Islet precursor cell (in vitro differentiated cells): ENCODE measurements at places on chromosomes 6 and 20.

DNA sequence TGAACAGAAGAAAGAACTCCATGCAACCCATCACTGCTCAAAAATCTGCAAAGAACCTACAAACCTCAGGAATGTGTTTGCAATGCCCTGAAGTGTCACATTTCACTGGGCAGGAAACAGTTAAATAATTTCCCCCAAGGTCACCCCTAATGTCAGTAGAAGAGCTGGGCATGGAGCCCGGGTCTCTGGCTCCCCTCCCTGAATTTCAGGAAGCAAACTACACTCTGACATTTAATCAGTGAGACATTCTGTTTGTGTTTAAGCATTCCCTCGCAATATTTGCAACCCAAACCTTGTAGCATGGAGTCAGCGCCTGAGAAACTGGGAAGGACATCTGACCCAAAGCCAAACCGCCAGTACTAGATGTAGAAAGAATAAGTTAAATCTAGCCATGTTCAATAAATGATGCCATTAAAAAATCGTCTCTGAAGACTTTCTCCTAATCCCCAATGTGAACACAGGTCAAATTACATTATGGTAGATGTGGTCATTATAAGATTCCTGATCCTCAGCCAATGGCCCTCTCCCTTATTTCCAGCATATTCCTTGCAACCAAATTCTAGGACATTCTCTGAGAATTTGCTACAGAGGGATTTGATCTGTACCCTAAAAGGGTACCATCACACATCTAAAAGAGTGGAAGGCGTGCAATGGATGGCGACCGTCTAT lies 91.2 kb upstream of the ADTRP start:
- DNase-seq = no peak

- peak; percentile 73 for DNase-seq
Measured at GRCh38 chr6:30091577-30092381, 16.2 kb upstream of the RNF39 start.

DNA sequence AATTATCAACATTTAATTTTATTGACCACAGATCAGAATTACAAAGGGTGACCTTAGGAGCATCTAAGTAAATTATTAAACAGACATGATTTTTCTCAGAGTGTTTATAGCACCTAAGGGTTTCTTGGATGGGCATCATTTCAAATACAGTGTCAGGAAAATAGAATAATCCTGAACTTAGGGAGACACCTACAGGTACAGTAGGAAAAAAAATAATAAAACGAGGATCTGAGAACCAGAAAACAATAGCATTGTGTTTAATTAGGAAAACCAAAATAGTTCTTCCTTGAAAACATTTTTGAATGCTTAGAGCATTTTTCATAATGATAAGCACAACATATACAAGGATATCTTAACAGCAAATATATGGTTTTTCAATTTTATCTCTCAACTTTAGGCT lies 39.2 kb downstream of the MMUT start:
- DNase-seq = no peak

- no peak for DNase-seq
Measured at GRCh38 chr20:41443691-41444090, 77.1 kb upstream of the EMILIN3 start.

GRCh38 chr6:122078481-122078880 lies 321.0 kb upstream of the HSF2 start:
- no peak for DNase-seq
